Thoracic aorta (tissue), 2 donors: ENCODE measurements at places on chromosomes 13 and 19. TPM values are rescaled to one million over a fixed set of nuclear protein-coding genes. Genes with fewer than 3 reads are reported as not detected.

KIR2DL4 gene
- 0.54 TPM for total RNA-seq

ZNF763 gene
- 2.3 TPM for total RNA-seq

PSG2 gene
- total RNA-seq, result not detected

RPL13A gene
- 996 TPM for total RNA-seq

RCBTB1 gene
- total RNA-seq, result 22.6 TPM

PTPRH gene
- 0.14 TPM for total RNA-seq

SCAMP4 gene
- total RNA-seq, result 73.7 TPM

OVOL3 gene
- total RNA-seq, result not detected

GPR183 gene
- 24.5 TPM for total RNA-seq

ZNF208 gene
- total RNA-seq, result 8.4 TPM

HIPK4 gene
- not detected for total RNA-seq

SIGLECL1 gene
- total RNA-seq, result not detected

CAMSAP3 gene
- 0.85 TPM for total RNA-seq

UGGT2 gene
- 116 TPM for total RNA-seq
